Thyroid gland (tissue), 4 donors: ENCODE measurements at places on chromosomes 7 and 10. TPM values are rescaled to one million over a fixed set of nuclear protein-coding genes. Genes with fewer than 3 reads are reported as not detected.

BTRC gene
- 14.5 TPM for total RNA-seq

KNDC1 gene
- total RNA-seq: 2.1 TPM

TAS2R4 gene
- 3.6 TPM for total RNA-seq

LIPK gene
- not detected for total RNA-seq

SNX13 gene
- 163 TPM for total RNA-seq

C10orf105 gene
- not detected for total RNA-seq

CDK13 gene
- 191 TPM for total RNA-seq

PRLHR gene
- total RNA-seq: not detected

SERPINE1 gene
- total RNA-seq: 4.7 TPM

GRCh38 chr10:43963793-43964425 lies 315.2 kb upstream of the ZNF32 start:
- DNase-seq: no peak

DNA sequence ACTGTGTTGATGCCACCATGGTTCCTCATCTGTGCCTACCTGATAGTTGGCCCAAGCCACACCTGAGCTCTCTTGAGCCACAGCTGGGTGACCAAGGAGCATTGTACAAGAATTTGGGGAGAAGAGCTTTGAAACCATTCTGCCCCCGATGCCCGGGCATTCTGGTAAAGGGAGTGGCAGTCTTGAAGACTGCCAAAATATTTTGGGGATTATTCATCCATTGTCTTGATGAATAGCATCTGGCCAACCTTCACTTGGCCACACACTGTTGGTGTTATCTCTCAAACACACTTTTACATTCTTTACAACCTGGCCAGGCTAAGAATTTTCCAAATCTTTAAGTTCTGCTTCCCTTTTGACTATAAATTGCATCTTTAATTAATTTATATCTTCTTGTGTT lies 113.1 kb upstream of the PCBD1 start:
- no peak for DNase-seq

DNA sequence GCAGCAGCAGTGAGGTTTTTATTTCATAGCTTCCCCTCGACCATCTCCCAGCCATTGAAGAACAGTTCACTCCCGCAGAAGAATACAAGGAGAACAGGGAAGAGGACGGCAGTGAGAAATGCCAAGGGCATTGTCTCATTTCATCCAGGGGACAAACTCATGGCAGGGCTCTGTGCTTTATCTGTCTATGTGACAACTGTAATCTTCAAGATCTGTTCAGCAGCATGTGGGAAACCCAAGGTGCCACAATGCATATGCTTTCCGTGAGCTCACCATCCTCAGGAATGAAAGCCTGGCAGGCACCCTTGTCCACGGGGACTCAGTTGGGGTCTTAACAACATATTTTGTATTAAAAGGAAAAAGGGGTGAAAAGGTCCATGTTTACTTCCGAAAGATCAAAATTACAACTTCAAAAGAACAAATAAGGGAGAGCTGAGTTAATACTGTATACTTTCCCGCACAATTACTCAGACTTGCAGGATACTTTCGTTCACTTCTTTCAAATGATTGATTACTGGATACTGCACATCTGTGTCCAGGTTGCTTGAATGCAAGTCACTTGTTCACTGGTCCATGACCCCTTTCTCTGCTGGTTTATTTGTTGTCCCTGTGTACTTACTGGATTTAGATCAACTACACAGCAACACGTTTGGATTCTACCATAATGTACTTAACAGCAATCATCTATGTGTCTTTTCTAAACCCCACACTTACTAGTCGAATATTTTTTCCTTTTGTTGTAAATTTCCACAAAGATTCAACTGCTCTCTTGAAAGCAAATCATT lies 90.1 kb upstream of the ATP6V0A4 start:
- DNase-seq: no peak

- DNase-seq: no peak
These were observed 19.7 kb downstream of the BHLHA15 start for GRCh38 chr7:98230746-98231471.

DNA sequence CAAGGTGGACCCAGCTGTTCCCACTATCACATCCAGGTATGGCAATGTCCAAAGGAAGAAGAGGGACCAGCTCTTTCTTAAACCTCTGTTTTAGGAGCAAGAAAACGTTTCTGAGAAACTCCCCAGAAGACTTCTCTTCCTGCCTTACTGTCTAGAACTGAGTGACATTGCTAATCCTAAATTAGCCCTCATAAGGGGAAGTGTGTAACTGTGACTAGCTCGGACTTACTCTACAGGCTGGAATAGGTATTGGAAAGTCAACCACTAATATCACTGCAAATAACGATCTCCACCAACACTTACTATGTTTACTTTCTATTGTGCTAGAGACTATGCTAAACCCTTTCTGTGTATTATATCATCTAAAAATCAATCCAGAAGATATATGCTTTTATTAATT lies 49.9 kb upstream of the RELN start:
- no peak for DNase-seq

- DNase-seq: no peak
These were observed 111.4 kb upstream of the ZEB1 start for GRCh38 chr10:31207636-31208035.

- no peak for DNase-seq
These were observed 5.9 kb downstream of the SLIT1 start for GRCh38 chr10:97179731-97180362.

DNA sequence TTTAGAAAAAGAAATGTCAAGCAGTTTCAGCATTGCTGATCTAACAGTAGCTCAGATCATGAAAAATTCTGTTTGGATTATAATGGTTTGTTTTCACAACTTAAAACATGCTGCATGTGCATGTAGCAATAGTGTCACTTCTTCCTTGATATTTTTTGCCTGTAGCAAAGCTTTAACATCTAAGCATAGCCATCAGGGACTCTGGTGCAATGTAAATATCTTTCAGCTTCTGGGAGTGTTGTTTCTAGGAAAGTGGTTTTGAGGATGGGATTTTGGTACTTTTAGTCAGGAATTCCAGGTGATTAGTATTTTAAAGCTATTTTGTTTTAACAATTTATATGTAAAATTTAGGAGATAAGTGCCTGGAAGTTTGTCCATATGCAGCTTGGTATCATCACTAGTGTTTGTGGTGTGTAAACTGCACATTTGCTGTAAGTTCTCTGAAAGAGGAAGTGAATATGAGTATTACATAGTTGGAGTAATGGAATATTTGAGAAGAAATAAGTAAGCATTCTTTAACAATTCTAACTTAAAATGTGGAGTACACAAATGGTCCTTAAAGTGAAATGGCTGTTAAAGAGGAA lies 1.9 kb downstream of the RSBN1L start:
- DNase-seq: no peak

GRCh38 chr10:132630666-132631337 lies 93.2 kb downstream of the INPP5A start:
- DNase-seq: no peak

- no peak for DNase-seq
These were observed 93.8 kb downstream of the MAPK8 start for GRCh38 chr10:48400129-48400849.

- no peak for DNase-seq
These were observed 31.3 kb downstream of the ARHGAP19 start for GRCh38 chr10:97261183-97261582.

- DNase-seq: no peak
These were observed 90.4 kb downstream of the ITIH5 start for GRCh38 chr10:7576340-7576739.

- no peak for DNase-seq
These were observed 16.0 kb downstream of the GIMAP5 start for GRCh38 chr7:150753239-150753638.

DNA sequence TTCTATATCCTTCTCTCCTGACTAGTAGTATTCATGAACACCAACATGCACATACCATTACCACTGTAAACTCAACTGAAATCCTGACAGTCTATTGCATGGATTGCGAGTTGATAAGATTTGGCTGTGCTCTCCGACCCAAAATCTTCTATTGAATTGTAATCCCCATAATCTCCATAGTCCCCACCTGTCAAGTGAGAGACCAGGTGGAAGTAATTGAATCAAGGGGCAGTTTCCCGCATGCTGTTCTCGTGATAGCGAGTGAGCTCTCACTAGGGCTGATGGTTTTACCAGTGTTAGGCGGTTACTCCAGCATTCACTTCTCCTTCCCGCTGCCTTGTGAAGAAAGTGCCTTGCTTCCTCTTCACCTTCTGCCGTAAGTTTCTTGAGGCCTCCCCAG lies 261.8 kb downstream of the PHF14 start:
- DNase-seq: no peak

DNA sequence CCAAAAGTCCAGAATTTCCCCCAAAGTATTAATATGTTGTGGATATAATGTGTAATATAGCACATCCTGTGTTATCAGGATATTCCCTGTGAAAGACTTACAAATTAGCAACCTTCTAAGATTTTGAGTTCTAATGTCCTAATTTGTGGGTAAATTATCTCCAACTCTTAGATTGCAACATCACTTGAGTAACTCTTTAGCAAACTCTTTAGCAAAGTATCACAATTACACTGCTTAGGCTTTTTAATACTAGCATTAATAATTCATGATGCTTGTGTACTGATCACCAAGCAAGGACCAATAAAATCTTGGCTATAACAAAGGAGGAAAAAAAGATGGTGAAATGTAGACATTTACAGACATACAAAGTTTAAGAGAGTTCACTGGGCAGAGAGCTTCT lies 27.7 kb downstream of the HIP1 start:
- no peak for DNase-seq

- no peak for DNase-seq
These were observed 140.9 kb downstream of the AUTS2 start for GRCh38 chr7:69739190-69739589.

DNA sequence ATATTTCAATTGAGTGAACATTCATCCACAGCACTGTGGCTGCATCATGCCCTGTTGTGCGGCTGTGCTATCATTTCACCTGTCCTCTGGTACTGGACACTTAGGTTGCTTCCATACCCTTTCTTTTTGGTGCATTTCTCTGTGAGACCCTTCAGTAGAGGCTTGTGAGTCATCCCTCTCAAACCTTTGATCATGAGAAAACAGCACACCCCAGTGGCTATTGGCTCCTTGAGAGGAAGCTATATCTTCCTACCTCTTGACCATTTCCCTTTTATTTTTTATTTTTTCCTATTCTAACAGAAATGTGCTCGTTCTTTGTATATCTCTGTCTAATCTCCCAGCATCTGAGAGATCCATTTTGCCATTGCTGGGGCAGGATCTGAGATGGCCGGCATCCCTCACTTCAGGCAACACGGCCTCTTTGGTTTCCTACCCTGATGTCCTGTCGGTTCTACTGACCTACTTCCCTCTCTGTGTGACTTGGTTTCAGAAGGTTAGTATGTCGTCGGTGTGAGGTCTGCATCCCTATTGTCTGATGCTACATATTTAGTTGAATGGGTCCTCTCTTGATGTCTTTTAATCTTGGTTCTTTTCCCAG lies 23.8 kb upstream of the PIK3AP1 start:
- DNase-seq: no peak

DNA sequence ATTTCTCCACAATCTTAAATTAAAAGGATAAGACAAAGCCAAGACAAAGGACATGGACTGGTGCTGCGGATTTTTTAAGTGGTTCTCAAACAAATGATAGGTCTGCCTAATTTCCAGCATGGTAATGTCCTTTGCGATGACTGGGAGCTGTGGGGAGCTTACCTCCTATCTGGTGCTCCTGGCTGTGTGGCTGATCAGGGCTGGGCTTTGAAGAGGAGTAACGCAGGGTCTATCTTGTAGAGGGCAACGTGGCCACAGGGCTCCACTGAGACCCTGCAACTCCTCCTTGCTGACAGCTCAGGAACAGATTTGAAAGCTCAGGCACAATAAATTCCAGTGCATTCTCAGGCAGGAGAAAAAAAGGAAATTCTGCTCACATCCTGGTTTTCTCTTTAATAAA lies 103.1 kb upstream of the SFMBT2 start:
- no peak for DNase-seq
